Left renal pelvis (tissue), 4 donors: ENCODE measurements at places on chromosomes 2 and 18.

DNA sequence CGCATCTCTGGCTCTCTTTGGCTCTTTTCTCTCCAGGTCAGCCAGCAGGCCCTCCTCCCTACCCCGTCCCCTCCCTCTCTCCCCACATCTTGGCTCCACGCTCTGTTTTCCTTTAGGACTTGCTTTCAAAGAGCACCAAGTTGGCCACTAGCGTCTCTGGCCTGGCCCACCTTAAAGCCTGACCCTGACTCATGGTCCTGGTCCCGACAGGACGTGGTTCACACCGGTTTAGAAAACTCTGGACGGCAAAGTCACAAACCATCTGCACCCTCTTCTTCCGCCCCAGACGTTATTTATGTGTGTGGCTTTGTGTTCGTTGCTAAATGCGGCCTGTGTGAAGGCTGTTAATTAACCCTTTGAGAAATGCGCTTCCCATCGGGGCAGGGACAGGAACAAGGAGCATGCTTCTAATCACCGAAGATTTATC, 169.0 kb upstream of the HAAO start:
- DNase-seq: no peak

DNA sequence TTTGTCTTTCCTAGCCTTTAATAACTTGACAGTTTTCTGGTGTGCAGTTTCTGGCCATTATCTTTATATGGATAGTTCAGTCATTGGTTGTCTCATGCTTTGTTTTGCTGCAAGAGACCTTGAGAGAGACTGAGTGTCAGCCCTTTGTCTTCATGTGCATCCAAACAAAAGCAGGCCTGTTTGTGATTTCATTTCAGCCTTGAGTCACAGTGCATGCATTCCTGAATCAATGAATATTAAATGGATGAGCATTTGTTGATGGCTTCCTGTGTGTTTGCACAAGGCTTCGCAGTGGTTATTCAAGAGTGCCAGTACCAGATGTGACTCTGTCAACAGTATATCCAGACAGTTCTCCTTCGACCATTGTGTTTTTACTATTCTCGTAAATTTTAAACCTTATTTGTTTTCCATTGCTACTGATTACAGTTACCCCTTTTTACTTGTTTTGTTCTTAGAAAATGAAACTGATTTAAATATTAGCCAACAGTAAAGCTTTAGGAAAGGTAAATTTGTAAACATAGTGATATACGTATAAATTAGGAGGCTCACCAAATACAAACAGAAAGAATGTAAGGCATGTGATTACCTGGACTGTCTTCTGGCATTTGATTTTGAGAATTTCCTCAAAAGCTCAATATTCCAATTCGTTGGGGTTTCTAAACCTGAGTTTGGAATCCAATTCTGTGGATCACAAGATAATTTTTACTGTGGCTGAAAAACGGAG, 319.8 kb downstream of the CTNNA2 start:
- no peak for DNase-seq

- DNase-seq: no peak
Observed at GRCh38 chr18:11121443-11121849, 27.9 kb downstream of the PIEZO2 start.

DNA sequence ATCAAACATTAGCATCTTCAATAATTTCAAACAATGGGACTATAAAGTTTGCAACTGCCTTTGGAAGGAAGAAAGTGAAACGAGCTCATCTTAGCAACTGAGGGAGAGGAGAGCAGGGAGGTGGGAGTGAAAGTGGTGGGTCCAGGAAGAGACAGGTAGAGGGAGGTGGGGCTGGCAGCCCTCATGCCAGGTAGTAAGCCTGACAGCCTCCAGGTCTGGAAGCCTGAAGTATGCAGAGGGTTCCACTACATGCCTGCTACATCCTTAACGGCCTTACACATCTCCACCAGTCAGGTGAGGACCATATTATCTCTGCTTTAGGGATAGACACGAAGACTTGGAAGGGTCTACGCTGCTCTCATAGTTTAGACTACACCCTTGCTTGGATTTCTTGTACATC, 201.1 kb upstream of the TWIST2 start:
- DNase-seq: no peak

DNA sequence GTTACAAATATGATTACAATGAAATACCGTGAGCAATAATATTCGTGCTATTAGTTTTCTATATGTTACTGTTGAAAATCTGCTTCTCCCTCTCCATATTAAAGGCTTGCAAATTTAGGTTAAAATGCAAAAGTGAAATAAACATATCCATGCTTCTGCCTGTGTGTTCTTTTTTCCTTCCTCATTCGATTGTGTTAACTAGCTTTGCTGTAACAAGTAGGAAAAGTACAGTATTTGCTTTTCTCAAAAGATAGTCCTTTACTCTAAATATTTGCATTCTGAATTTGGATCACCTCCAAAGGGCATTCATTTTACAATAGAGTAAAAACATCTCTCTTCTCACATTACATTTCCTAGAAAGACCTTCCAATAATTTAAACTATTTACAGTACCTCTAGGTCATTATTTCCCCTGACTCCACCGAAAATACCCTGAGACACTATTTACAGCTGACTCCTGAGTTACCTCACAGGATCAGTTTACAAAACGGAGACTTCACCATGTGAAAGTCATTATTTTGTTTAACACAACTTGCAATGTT, 835.0 kb upstream of the FANCL start:
- DNase-seq: no peak

- DNase-seq: no peak
Observed at GRCh38 chr2:235007664-235008457, 56.0 kb downstream of the SH3BP4 start.

- no peak for DNase-seq
Observed at GRCh38 chr2:178361588-178361987, 89.4 kb downstream of the PRKRA start.

DNA sequence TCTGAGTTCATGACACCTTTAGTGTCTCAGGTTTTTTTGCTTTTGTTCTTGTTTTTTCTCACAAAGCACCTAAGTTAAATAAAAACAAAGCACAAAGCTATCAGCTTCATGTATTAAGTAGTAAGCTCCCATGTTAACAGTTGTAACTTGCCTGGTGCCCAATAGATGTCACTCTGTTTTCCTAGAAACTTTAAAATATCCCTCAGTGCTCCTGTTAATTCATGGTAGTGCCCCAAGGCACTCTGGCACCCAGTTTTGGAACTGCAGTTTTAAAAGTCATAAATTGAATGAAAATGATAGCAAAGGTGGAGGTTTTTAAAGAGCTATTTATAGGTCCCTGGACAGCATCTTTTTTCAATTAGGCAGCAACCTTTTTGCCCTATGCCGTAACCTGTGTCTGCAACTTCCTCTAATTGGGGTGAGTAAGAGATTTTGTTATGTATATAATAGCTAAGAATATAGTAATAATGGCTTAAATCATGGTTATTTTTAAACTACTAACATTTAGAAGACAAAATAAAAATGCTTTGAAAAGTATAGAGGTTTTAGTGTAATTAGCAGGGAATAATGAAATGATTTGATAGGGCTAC, 555.0 kb upstream of the TMEFF2 start:
- DNase-seq: no peak

GRCh38 chr2:217942731-217943335, 60.0 kb downstream of the TNS1 start:
- no peak for DNase-seq

- no peak for DNase-seq
Observed at GRCh38 chr2:65980531-65980930, 454.4 kb upstream of the MEIS1 start.

GRCh38 chr2:180842461-180842860, 137.9 kb upstream of the UBE2E3 start:
- DNase-seq: no peak

GRCh38 chr2:31187166-31187565, 30.1 kb downstream of the CAPN14 start:
- DNase-seq: no peak

- DNase-seq: no peak
Observed at GRCh38 chr2:177396703-177397460, 4.3 kb downstream of the AGPS start.

GRCh38 chr2:10223932-10224720, 78.6 kb upstream of the HPCAL1 start:
- no peak for DNase-seq

GRCh38 chr18:41009926-41010325, 945.1 kb upstream of the PIK3C3 start:
- no peak for DNase-seq

GRCh38 chr2:99476629-99477028, 13.2 kb downstream of the REV1 start:
- DNase-seq: no peak

- no peak for DNase-seq
Observed at GRCh38 chr2:179440642-179441251, 176.1 kb upstream of the SESTD1 start.

DNA sequence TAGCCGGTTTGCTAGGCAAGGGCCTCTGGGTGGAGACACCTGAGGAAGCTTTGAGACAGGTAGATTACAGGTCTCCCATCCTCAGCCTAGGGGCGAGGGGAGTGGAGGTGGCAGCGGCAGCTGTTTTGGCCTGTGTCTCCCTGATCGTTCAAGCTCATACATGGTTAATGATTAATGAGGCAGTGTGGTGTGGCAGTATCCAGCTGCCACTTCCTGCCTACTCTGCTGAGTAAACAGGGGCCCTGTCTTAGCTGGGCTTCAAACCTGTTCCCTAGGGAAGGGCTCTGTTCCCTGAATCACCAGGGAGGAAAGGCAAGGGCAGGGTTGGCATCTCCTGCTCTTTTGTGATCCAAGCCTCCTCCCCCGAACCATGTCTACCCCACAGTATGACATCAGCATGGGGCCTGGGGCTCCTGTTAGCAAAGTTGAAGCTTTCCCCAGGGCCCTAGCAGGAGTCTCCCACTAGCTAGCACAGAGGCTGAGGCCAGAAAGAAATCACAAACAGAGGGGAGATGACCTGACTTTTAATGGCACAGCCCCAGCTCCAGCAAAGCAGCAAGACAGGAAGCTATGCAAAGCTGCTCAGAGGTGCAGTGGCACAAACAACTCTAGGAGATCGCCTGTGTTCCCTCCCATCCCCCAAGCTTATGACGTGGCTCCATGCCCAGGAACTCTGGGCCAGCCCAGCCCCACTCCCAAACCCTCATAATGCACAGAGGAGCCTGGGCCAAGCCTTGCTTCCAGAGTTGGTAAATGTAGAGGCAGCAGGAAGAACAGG, 3.7 kb upstream of the TUBA4B start:
- no peak for DNase-seq

DNA sequence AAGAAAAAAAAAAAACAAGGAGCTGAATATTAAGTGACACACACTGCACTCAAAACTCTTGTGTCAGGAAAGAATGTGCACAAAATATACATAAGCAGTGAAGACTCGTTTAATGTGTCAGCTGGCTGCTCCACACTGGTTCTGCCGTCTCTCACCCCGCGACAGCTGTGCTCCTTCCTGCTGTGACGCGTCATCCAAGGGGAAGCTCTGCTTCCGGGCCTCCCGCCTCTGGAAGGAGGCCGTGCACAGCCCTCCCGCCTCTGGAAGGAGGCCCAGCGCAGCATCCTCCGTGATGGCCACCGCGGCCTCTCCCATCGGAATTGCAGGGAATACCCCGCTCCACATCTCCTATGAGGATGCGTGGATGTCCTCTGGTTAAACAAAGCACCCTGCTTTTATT, 151.0 kb downstream of the HDAC4 start:
- peak; percentile 78 for DNase-seq

DNA sequence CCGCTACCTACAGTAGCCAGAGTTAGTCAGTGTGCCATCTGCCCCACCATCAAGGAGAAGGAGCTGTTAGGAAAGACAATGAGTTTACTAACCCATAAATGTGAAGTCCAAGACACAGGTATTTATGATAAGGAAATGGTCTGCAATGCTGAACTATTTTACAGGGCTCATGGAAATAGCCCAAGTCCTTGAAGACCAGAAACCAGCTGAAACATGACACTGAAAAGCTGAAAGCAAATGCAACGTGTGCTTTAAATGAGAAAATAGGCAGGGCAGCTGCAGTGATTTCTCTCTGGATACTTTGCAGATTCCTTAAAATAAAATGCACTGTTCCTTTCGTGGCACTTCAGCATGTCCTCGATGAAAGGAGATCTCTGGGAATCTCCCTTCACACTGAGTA, 256.4 kb upstream of the TCF4 start:
- no peak for DNase-seq

- DNase-seq: no peak
Observed at GRCh38 chr2:65393743-65394422, 38.5 kb downstream of the SPRED2 start.
